Stimulated activated CD4-positive, alpha-beta T cell treated with anti-CD3 and anti-CD28 coated beads, Interleukin-1b, Interleukin-23, amount 100 ng/mL, for 1 hour (primary cell): ENCODE measurements at places on chromosomes 11 and 22.

- DNase-seq = peak; percentile 11
Measured at GRCh38 chr11:95923728-95924413, at the start of gene MTMR2. TSS of gene MTMR2 (minus strand) at chr11:95924107. CDS start at chr11:95923954, 153 bp downstream.

DNA sequence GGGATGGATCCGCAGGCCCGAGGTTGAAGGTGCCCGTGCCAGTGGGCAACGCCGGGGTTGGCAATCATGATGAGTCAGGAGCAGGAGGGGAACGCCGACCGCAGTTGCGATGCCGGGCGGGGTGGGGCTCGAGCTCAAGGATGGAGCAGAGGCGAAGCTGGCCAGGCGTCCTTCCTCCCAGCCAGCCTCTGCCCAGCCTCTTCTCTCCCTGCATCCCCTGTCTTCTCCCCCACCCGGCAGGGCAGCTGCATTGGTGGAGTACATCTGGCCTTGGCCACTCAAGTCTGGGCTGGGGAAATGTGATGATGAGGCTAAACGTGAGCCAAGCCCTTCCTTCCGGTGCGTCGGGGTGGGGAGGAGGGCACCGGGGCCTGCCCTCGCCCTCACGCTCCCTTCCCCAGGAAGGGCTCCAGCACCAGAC lies 3.9 kb downstream of the IFITM10 start:
- DNase-seq = no peak

DNA sequence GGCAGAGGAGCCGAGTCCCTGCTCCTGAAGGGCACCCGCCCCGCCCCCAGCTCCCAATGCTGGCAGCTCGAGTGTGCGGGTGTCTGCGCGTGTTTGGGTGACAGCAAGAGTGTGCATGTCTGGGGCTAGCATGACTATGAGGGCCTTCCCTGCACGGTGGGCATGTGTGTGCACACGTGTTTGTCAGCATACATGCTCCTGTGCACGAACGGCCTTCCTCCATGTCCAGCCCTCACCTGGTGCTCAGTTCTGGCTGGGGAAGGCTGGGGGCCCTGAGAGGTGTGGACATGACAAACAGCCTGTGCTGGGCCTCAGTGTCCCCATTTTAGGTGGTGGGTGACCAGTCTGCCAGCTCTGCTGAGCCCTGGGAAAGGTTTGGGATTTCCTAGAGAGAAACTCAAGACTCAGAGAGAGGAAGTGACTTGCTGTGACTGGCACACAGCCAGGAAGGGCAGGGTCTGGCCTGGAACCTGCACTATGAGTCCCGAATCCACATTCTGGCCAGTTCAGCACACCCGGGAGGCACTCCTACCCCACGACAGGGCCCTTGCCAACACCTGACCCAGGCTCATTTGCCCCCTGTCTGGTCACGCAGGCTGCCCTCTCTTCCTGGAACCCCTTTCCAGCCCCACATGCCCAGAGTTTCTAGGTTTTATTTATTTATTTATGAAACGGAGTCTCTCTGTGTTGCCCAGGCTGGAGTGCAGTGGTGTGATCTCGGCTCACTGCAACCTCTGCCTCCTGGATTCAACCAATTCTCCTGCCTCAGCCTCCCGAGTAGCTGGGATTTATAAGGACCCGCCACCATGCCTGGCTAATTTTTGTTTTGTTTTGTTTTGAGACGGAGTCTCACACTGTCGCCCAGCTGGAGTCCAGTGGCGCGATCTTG lies 3.3 kb upstream of the SHISA8 start:
- no peak for DNase-seq

GRCh38 chr22:30192427-30192826 lies 54.1 kb downstream of the LIF start:
- DNase-seq = no peak

DNA sequence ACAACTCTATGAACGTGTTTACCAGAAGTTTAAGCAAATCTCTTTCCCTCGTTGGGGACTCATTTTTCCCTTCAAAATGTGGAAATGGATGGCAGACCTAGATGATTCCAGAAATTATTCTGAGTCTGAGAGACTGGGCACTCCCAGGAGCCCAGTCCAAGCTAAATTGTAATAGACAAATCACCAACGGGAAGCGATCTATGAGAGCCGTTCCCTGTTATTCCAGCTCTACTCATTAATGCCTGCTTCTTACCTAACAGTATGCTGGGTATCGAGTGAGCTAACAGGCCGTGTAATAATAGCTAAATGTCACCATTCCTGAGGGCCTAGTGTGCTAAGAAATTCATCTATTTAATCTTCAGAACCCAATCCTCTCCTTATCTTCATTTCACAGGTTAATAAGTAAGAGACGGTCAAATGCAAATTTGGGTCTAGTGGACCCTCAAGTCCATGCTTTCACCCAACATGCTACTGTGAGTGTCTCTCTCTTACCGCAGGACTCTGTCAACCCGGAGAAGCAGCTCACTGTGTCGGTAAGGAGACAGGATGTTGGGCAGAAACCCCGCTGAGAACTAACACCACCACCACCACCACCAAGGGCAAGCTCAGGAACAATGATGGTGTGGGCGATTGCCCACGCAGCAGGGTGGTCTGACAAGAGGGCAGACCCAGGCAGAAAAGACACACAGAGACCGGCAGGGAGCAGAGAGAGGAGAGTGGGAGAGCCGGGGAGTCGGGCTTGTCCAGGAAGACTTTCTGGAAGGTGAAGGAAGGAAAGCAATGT lies 57.1 kb upstream of the TIMP3 start:
- no peak for DNase-seq

- no peak for DNase-seq
Measured at GRCh38 chr11:97502201-97502600, 1112.4 kb downstream of the JRKL start.

DNA sequence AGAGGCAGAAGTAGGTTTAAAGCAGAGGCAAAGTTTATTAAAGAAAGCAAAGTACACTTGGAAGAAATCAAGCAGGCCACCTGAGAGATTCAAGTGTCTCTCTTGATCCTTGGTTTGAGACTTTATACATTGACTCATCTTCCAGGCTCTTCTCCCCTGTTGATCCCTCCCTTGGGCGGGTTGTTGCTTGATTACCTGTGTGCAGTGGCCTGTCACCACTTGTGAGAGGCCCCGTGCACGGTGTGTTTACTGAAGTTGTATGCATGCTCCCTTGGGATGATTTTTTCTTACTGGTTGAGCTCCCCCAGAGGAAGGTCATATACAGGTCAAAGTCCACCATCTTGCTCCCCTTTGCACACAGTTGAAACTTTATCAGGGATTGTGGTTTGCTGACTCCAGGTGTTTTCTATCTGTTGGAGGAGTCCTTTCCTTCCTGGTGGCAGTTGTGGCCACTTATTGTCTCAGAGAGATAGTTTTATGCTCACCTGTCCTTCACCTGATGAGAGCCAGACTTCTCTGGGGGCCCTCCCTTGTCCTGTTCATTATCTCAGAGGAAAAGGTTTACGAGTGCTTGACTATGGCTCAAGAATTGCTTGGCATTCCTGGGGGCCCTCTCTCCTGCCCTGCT lies 16.3 kb upstream of the RBMXL2 start:
- no peak for DNase-seq

DNA sequence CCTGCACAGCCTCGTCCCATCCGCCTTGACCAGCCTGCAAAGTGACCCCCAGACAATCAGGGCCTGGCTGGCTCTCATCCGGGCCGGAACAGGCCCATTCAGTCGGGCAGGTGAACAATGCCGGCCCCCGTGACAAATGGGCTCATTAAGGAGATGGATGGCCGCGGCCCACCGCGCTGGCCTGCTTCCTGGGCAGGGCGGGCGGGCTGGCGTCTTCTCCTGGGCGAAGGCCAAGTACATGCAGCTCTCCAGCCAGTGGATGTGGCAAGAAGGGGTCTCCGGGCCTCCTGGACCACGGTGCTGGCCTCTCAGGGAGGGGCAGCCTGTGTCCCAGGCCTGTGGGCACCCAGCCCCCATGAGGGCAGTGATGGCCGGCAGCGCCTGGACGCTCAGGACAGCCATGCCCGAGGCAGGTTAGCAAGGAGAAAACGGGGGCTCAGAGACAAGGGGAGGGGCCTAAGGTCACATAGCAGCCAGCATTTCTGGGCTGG lies 1022.8 kb downstream of the BRD1 start:
- DNase-seq = no peak

GRCh38 chr11:96227244-96227643 lies 115.8 kb downstream of the MAML2 start:
- DNase-seq = no peak

DNA sequence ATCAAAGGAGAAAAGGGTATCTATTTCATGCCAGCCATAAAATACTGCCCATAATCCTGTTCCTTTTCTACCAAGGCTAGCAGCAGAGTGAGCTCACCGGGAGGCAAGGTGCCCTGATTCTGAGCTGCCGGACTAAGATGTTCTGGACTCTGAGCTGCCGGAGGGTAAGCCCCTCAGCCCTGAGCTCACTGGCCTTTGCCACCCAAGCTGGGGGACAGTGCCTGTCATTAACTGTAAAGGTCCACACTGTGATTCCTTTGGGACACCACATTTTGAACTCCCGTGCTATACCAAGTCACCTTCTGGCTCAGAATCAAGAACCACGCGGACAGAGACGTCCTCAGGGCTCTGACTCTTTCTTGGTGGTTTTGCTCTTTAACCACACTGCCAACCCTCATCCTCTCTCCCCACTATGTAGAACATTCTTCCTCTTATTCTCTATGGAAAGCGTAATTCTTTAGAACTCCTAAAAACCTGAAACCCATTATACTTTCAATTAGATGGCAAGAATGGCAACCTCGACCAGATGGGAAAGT lies 88.4 kb upstream of the BID start:
- no peak for DNase-seq

DNA sequence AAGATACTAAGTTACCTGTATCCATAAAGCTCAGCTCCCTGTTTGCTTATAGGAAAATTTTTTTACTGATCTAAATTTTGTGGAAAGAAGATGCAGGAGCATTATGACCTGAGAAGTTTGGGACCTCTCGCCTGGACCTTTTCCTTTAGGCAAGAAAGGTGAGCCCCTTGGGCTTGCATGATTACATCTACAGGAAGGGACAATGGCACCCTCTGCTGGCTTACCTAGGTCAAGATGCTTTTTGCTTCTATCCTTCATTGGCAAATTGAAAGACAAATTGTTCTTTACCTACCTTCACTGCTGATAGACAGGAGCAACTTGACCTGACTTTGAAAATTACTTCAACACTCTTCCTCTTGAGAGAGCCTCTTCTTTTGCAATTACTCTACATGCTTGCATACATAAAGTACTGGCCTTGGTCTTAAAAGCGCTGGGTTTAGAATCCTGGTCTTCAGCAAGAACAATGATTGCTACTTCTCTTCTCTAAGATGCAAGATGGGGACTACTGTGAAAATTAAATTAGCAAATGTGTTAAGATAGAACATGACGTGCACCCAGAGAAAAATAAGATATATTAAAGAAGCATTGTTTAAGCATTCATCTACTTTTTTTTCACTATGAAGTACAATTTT lies 147.2 kb downstream of the TRPC6 start:
- DNase-seq = no peak

DNA sequence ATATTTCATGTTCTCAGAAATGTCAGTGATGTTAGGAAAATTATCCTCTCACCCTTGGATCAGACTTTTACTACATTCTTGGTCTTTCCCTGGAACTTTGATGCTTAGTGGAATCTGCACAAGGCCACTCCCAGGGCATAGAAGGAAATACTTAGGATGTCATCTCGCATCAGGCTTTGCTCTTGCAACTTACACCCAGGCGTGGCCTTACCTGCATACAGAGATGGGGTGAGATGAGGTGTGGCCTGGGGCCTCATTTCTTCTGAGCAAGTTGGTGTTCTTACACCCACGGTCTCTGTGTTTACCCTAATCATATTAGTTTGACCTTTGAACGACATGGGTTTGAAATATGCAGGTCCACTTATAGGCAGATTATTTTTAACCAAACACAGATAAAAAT lies 19.0 kb upstream of the OR52K2 start:
- no peak for DNase-seq

DNA sequence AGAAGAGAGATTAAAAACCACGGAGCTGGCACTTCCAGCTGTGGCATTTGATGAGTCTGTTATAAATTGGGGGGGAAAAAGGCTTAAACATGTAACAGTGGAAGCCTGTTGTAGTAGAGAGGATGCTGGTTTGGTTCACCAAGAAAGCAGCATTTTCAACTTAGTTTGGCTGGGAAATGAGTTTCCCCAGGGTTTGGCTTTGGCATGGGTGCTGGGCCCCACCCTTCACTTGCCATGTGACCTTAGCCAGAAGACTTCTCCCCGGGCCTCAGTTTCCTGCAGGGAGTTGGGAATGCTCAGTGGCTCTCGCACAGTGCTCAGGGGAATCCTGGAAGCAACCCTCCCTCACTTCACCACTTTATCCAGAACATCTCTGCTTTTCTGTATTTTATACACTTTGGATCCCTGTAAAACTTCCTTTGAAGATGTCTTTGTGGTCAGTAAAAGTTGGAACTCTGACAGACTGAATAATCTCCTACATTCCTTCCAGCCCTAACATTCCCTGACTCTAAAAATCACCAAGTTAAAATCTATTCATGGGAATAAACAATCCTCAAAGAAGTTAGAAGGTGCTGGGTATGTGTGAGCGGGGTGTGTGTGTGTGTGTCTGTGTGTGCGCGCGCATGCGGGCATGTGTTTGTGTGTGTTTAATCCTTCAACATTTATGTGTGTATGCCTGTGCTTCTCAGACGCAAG lies 166.0 kb downstream of the TENM4 start:
- no peak for DNase-seq

GRCh38 chr11:33753304-33753967 lies 17.2 kb upstream of the CD59 start:
- DNase-seq = no peak

DNA sequence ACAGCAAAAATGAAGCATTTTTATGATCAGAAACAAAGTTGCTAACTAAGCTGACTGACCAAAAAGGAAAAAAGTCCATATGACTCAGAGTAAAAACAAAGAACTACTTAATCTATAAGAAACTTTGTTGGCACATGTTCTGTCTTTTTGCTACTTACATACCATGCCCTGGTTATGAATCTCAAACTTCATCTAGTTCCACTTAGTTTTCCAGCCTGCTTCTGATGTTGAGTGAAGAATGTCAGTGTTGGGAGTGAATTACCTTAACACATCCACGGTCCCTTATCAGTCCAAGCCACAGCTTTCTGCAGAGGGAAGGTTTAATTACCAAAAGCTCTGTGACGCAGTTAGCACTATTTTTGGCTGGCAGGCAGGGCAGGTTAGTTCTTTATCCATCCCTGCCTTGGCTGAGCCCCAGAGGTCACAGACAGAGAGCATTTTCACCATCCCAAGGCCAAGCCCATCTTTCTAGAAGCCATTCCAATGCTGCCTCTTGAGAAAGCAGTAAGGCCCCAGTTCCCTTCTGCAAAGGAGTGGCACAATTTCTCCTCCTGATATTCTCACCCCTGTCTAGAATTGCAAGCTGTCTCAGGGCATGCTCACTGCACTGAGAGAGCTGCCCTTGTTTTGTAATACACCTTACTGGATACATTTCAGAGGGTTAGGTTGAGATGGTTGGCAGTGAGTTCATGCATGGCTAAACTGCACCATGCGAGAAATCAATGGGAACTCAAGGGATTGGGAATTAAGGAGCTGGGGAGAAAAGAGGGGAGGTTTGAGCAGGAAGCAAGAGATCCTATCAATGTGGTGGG lies 67.1 kb downstream of the SLC1A2 start:
- DNase-seq = no peak

DNA sequence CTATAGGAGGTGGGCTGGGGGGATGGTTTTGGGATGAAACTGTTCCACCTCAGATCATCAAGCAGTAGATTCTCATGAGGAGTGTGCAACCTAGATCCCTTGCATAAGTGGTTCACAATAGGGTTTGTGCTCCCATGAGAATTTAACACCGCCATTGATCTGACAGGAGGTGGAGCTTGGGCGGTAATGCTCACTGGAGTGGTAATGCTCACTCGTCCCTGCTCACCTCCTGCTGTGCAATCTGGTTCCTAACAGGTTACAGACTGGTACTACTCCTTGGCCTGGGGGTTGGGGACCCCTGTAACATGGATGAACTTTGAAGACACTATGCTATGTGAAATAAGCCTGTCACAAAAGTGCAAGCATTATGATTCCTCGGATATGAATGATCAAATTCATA lies 87.0 kb upstream of the CLNS1A start:
- no peak for DNase-seq
